Activated T-helper 17 cell treated with anti-CD3 and anti-CD28 coated beads, Interleukin-2, amount 50 U/mL, for 72 hours (primary cell): ENCODE measurements at places on chromosomes 11 and 22.

GRCh38 chr11:93403930-93404329 lies 73.4 kb downstream of the DEUP1 start:
- no peak for ATAC-seq

GRCh38 chr11:21634491-21634890 lies 558.4 kb upstream of the ANO5 start:
- no peak for ATAC-seq

GRCh38 chr22:35377735-35378134 lies 3.2 kb upstream of the HMOX1 start:
- no peak for ATAC-seq

DNA sequence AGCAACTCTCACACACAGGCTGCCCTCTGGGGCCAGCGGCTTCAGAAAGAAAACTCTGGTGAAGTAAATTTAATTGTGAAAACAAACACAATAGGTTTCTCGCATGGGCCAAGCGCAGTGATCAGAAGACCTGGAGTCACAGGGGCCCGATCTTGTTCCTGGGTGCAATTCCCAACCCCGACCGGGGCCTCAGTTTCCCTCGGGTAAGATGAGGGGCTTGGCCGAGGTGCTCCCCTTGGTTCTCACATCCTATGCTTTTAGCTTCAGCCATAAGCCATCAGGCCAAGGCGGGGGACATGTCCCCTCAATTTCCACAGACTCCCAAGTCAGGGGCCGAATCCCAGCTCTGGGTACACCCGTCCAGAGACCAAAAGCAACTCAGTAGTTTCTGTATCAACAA lies 11.5 kb downstream of the PHF21B start:
- ATAC-seq = no peak

- no peak for ATAC-seq
These were observed 2.6 kb upstream of the KMT5B start for GRCh38 chr11:68215524-68216170.

- no peak for ATAC-seq
These were observed 2.0 kb downstream of the P2RX3 start for GRCh38 chr11:57340039-57340615.

DNA sequence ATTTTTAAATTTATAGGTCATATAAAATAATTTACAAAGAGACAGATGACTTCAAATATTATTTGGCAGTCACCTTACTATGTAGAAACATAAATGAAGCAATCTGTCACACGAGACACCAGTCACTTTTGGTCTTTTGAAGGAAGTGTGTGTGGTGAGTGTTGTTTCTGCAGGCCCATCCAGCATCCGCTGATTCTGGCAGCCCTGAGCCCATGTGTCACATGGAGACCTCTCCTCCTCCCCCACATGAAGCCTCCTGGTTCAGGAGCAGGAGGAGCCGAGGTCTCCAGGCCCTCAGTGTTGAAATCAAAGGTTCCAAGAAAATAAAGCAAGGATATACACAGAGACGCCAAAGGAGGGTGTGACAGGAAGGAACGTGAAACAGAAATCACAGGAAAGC lies 60.1 kb downstream of the ARFGAP3 start:
- no peak for ATAC-seq

- ATAC-seq = no peak
These were observed 13.9 kb downstream of the TMEM184B start for GRCh38 chr22:38258895-38259294.

- ATAC-seq = peak; percentile 53
These were observed 9.7 kb downstream of the FXYD2 start for GRCh38 chr11:117814766-117815261.

GRCh38 chr22:45602824-45603595 lies 68.6 kb upstream of the ATXN10 start:
- no peak for ATAC-seq

- no peak for ATAC-seq
These were observed 11.3 kb downstream of the PCSK7 start for GRCh38 chr11:117220568-117220967.

DNA sequence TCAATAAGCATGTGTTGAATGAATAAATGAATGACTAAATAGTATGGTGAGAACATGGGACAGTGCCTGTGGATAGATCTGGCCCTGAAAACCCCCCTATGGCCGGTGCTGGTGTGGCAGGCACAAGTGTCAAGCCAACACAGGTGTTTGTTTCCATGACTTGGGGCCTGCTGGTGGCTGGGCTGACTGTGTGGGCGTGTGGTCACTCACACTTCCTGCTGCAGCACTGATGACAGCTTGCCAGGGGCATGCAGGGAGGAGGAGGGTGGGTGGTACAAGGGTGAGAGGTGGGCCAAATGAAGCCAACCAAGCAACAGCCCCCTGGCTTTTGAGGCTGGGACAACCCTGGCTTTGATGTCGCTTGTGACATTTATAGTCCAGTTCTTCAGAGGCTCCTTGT lies 30.3 kb upstream of the ABCC8 start:
- no peak for ATAC-seq

DNA sequence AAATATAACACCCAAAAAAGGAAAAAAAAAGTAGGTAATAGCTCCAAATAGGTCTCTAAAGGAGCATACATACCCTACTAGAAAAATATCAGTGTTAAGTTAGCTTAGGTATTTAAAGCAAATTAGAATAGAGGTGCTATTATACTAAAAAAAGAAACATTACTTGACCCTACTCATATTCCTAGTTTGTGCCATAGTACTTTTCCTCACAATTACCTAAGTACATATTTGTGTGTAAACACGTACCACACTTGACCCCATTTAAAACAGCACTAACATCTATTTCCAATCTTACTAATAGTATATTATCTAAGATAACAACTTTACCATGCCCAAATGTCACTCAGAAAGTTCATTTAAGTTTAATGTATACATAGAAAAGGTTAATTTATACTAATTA lies 57.7 kb downstream of the PICALM start:
- ATAC-seq = no peak
